Hypothalamus (tissue), 51 donors: ENCODE measurements at places on chromosomes 5 and 9.

GRCh38 chr5:38994324-38994927 lies 79.8 kb downstream of the RICTOR start:
- DNase-seq = no peak

- no peak for DNase-seq
Measured at GRCh38 chr5:55062039-55062779, 38.2 kb downstream of the GZMK start.

DNA sequence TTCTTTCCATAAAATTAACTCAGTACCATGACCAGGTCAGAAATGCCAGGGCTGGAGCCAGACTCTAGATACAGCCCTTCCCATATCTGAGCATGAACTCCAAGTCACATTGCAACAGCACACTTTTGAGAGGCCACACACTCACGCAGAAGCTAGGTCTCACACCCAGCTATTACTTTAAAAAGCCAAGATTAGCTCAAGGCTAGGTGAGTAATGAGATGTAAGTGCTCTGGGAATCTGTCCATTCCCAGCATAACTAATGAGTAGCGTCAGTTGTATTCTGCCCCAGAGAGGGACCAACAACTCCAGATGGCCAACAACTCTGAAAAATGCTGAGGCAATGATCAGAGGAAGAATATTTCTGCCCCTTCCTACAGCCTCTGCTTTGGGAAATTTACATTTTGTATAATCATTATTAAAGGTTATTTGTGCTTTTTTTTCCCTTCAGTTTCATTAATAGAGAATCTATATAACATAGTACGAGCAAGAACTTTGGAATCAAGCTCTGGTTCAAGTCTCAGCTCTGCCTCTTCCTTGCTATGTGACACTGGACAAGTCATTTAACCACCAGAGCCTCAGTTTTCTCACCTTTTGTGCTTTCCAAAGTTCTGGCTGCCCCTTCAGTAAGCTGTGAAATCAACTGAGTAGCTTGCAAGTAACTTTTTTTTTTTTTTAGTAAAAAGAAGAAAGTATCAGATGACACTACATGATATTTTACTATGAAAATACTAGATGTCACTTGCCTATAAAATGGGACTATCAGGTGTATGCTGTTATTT lies 118.3 kb downstream of the NR6A1 start:
- DNase-seq = no peak

DNA sequence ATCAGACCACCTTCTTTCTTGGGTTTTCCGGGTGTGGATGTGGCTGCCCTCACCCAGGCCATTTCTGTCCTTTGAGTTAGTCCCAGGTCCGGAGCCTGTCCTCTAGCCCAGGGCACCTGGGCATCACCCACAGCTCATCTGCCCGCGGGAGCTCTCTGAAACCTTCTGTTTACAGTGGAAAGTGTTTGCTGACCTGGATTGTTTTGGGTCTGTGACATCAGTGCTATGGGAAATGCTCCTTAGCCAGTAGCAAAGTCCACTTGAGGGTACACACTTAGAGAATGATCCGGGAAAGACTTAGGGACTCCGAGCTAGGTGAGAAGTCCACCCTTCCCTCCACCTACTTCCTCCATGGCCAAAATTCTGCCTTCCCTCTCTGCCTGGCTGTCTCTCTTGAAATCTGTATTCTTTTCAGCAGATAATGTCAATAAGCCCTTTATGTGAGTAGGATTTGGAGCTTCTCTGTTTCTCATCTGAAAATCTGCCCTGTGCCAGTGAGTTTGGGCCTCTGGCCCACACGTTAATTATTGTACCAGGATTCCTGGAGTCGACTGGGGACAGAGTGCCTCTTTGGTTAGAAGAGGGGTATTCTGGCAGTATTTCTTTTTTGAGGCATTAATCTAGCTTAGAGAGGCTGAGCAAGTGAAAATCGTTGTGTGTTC lies 19.9 kb downstream of the ABLIM3 start:
- DNase-seq = no peak

DNA sequence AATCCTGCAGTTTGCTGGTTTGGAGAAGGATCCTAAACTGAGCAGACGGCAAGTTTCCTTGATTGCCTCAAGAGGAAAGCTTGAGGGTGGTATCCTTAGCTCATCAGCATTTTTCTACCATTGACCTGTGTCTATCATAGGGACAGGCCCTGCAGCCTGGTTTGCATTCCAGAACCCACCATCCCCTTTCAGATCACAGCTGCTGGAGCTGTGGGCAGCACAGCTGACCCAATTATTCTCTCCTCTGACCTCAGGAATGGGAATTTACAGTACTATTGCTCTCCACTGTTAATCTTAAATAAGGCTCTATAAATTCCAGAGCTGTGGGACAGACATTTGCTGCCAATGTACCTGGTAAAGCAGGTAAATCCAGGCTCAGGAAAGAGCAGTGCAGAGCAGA lies 163.0 kb downstream of the SPOCK1 start:
- DNase-seq = no peak

GRCh38 chr5:133150909-133151544 lies 99.2 kb downstream of the HSPA4 start:
- no peak for DNase-seq

- no peak for DNase-seq
Measured at GRCh38 chr9:7216004-7216841, 458.4 kb downstream of the KDM4C start.

DNA sequence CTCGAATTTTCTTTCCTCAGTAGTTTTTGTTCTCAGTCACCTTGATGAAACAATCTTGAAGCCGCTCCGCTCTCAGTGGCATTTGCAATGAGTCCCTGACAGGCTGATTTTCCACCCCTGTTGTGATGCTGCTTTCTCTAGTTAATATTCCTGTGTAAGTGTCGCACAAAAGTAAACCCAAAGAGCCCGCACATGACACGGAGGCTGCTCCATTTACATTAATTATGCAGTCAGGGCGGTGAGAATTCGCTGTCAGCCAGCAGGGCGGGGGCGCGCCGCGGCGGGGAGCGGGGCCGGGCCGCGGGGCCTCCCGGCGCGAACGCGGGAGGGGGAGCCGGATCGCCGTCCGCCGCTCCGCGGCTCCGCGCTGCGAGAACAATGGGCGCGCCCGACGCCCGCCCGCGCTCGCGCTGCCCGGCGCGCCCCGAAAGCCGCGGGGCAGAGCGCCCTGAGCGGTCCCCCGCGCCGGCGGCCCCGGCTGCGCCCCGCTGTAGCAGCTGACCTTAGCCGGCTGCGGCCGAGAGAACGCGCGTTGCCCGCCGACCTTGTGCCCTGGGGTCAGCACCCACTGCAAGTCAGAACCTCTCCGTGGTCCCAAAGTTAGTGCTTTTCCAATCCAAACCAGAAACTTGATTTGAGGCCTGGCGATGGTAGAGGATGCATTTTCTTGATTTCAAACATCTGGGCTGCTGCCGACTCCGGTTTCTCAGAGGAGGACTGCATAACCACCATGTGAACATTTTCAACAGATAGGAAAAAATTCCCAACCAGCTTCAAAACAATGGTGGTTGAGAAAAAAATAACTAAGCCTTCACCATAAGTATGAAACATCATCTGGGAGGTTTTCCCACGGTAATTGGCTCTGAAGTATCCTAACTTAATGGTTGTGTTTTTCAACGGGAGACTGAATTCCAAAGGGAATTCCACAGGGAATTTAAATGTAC lies 142.6 kb downstream of the PBX3 start:
- DNase-seq = peak; percentile 68

DNA sequence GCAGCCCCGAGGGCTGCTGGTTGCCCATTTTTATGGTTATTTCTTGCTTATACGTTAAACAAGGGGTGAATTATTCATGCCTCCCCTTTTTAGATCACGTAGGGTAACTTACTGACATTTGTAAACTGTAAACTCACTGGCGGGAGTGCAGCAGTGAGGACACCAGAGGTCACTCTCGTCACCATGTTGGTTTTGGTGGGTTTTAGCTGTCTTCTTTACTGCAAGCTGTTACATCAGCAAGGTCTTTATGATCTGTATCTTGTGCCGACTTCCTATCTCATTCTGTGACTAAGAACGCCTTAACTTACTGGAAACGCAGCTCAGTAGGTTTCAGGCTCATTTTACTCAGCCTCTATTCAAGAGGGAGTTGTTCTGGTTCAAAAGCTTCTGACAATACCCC lies 155.0 kb upstream of the PRDM9 start:
- no peak for DNase-seq

GRCh38 chr5:179260324-179261070 lies 84.8 kb downstream of the ADAMTS2 start:
- no peak for DNase-seq

DNA sequence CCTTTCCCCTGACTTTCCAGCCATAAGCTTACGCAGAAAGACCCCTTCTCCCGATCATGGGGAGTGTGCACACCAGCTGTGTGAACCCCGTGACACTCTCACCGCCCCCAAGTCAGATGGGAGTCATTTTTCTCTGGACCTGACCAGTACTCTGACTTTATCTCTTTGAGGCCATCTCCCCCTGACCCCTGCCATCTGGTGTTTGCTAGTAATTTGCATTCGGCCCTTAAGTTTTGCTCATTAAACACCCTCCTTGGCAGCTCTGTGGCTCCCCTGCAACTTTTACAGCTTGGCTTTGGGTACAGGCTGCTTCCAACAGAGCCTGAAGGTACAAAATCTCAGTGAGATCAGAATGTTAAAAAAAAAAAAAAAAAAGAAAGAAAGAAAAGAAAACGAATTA lies 43.9 kb downstream of the PDZD2 start:
- DNase-seq = no peak

DNA sequence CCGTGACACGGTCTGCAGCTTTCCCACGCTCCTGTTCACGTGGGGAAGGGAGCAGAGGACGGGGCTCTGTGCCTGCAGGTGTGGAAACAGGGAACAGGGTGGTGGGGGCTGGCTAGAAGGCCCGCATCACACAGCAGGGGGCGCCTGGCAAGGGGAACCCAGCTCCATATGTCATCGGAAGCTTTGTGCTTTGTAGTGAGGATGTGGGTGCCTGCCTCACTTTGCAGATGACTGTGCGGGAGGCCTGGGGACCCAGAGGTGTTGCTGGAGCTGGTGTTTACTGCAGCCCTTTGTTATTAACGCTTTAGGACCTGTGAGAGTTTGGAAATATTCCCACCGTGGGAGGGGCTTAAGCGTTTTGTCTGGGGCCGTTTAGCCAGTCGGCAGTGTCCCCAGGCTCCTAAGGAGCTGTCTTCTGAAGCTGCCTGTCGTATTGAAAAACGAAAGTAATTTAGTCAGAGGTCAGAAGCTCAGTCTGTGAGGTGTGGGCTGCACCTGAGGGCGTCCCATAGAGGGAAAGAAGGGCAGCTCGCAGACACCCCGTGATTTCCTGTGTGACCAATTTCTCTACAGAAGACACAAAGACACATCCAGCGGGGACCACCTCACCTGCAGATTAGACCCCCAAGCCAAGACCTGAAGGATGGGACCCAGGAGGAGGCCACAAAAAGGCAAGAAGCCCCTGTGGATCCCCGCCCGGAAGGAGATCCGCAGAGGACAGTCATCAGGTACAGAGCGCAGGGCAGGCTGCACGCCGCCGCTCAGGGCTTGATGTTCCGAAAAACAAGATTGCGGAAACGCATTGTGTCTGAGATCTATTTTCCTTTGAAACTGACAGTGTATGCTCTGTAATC lies 9.1 kb downstream of the MAN1B1 start:
- DNase-seq = no peak

GRCh38 chr9:121945281-121945680 lies 147.8 kb downstream of the TTLL11 start:
- no peak for DNase-seq

- no peak for DNase-seq
Measured at GRCh38 chr9:137070906-137071275, 534 bp upstream of the SAPCD2 start.

- DNase-seq = no peak
Measured at GRCh38 chr5:172713809-172714490, 57.0 kb downstream of the DUSP1 start.

DNA sequence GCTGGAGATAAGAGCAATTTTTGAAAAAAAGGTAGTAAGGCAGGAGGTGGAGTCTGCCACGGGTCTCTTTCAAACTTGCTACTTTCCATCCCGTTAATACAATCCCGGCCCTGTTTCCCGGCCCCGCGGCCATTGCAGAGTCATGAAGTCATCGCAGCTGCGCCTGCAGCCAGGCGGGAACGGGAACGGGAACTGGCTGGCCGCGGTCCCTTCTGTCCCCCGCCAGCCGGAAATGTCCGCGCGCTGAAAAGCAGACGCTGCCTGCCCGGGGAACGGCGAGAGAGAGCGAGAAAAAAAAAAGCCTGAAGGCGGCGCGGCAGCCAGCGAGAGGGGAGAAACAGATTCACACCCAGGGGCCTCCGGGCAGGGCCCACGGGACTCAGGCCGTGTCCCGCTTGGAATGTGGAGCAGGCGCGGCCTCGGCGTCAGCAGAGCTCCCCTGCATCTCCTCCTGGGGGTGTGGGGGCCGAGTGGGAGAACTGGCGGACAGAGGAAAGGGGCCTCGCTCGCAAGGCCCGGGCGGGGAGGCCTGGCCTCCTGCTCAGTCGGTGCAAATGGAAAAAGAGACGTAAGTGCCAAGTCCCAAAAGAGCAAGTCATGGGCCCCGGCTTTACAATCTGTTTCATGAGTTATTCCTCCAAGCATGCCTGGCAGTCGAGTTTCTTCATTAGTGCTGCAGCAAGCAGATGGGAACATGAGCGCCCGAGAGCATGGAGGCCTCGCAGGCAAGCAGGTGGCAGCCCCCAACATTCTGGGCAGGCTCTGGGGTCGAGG lies 201.2 kb upstream of the GAS1 start:
- peak; percentile 85 for DNase-seq

DNA sequence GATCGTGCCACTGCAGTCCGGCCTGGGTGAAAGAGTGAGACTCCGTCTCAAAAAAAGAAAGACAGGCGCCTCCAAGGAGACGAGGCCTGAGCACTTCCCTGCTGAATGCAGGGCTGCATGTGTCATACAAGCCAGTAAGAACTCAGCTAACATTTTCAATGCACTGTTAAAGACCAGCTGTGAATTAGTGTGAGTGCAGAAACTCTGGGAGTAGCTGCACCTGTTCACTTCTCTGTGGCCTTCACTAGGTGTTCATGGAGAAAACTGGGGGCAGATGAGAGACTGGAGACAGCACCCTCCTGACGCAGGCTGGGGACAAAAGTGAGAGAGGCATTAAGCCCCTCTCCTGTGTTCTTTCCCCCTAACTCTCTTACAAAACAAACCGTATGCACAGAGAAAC lies 41.8 kb downstream of the FBXO10 start:
- no peak for DNase-seq

DNA sequence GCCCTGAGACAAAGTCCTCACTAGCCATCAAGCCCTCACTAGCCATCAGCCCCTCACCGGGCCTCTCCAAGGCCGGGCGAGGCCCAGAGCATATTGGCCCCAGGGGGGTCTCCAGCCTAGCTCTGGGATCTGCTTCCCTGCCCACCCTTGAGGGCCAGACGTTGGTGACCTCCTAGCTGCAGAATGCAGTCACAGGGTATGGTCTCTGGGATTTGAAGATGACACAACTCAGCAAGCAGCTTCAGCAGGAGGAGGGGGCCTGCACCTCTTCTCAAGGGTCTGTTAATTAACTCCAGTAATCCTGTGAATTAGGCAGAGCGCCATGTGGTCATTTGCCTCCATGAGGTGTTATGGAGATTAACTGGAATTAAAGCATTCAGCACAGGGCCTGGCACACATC lies 116.9 kb upstream of the SPOCK1 start:
- no peak for DNase-seq
